ENCODE measurements at places on chromosomes 6 and 20.

- DNase-seq: no peak
Observed at GRCh38 chr6:165456286-165456685, 146.9 kb upstream of the C6orf118 start.

DNA sequence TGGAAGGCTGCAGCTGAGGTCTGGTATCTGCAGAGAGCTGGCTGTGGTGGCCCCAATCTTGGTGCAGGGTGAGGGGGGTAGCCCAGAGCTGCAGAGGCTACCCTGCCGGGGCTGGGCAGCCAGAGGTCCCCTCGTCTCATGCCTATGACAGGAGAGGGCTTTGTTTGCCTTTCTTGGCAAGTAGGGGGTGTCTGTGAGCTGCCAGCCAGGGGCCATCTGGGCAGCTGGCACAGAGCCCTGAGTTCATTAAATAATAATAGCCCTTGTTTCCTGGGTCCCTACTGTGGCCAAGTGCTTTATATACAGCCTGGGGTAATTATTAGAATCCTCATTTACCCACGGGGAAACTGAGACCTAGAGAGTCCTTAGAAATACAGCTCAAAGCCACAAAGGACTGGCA is 66.6 kb downstream of the EZR start:
- no peak for DNase-seq

DNA sequence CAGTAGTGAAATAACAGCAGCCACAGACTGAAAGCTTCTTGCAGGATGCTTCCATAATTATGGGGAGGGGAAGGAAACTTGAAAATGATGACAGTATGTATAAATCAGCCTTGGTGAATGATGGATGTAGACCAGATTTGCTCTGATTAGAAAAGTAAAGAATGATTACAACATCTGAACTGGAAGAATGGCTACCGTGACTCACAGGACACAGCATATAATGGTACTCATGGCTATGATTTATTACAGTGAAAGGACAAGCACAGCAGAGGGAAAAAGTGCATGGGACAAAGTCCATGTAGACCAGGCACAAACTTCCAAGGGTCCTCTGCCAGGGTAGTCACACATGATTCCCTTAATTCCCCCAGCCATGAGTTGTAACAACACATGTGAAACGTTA is 70.7 kb upstream of the POPDC3 start:
- DNase-seq: no peak

DNA sequence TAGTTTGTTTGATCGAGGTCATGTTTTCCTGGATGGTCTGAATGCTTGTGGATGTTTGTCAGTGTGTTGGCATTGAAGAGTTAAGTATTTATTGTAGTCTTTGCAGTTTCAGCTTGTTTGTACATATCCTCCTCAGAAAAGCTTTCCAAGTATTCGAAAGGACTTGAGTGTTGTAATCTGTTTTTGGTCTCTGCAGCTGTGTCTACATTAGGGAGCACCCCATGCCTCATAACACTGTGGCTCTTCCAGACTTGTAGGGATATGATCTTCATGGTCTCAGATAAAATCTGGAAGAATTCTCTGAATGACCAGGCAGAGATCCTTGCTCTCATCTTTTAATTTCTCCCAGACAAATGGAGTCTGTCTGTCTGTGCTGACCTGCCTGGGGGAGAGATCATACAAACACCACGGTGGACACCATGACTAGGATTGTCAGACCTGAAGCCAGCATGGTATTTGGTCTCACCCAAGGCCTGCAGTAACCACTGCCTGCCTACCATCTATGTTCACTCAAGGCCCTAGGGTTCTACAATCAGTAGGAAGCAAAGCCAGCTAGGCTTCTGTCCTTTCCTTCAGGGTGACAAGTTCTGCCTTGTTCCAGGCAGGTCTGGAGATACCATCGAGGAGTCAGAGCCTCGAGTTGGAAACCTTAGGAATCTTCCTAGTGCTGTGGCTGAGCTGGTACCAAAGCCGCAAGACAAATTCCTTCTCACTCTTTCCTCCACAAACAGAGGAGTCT is 114.7 kb upstream of the KHDRBS2 start:
- DNase-seq: no peak

- no peak for DNase-seq
Observed at GRCh38 chr6:89613790-89614189, 24.8 kb downstream of the LYRM2 start.

DNA sequence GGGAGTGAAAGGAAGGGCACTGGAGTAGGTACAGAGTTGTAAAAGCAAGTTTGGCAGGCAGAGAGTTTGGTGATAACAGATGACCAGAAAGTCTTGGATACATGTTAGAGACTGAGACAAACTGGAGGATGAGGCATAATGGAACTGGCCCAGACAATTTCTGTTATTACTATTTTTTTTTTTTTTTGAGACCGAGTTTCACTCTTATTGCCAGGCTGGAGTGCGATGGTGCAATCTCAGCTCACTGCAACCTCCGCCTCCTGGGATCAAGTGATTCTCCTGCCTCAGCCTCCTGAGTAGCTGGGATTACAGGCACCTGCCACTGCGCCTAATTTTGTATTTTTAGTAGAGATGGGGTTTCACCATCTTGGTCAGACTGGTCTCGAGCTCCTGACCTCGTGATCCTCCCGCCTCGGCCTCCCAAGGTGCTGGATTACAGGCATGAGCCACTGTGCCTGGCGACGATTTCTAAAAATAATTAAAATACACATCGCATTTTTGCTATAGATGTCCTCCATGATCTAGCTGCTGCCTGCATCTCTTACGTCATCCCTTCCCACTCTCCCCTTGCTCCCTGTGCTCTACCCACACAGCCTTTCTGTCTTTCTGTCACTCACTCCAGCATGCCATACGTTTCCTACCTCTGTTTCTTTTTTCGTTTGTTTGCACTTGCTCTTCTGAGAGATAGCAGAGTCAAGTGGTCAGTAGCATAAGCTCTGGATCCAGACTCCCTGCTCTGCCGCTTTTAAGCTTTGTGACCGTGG is 23.5 kb downstream of the MAPK14 start:
- no peak for DNase-seq

- no peak for DNase-seq
Observed at GRCh38 chr20:38205001-38205400, 39.9 kb upstream of the TGM2 start.

DNA sequence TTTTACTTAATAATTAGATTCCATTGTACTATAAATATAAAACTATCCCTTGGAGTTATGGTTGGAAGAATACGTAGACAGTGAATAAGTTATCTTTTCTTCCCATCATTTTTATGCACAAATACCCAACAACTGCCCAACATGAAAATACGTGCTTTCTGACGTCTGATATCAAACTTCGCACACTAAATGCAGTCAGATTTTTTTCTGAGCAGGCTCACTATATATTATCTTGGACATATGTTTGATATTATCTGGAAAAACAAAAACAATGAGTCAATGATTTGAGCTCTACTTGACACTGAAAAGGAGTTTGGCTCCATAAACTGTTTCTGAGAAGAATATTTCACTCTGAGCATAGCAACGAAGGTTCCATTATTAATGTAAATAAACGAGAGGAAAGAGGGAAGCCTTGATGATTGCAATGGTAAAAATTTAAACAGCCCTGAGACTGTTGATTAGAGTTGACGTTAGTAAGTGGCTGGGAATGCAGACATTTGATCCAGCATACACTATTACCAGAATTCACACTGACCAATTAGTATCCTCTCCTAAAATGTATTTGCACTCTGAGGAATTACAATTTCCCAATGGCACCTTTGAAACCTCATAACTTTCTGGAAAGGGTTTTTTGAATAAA is 1090.0 kb downstream of the EPHA7 start:
- no peak for DNase-seq

- no peak for DNase-seq
Observed at GRCh38 chr20:51412333-51412871, 130.1 kb downstream of the NFATC2 start.

DNA sequence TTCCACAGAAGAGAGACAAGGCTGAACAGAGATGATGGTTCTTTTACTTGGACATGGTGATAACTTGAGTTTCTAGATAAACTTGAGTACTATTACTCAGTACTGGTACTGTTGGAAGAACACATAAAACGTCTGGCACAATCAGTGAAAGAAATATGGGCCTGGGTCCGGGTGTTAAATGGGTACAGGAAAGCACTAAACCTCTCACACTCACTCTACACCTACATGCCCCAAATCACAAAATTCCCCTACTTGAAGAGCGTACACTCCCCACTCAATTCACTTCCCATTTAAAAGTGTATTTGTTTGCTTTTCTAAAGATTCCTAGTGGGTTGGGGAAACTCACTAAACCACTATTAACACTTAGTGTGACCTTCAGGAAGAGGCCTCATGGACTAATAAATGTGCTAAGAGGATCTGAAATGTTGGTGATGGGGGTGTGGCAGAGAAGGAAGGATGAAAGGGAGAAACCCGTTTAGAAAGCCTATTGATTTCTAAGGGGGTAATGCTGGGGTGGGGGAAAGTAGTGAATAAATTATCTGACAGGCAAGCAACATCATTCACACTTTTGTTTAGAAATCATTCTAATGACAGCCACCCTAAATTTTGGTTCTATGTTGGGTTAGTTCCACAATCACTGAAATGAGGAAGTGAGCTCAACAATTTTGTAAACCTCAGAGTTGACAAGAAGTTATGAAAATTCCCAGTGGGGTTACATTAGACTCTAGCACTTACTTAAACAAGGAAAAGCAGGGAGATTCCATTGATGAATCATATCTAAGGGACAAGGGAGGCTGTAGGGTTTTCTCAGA is 222.6 kb upstream of the MARCKS start:
- no peak for DNase-seq

GRCh38 chr6:15430931-15431405 is 185.1 kb downstream of the JARID2 start:
- DNase-seq: no peak

DNA sequence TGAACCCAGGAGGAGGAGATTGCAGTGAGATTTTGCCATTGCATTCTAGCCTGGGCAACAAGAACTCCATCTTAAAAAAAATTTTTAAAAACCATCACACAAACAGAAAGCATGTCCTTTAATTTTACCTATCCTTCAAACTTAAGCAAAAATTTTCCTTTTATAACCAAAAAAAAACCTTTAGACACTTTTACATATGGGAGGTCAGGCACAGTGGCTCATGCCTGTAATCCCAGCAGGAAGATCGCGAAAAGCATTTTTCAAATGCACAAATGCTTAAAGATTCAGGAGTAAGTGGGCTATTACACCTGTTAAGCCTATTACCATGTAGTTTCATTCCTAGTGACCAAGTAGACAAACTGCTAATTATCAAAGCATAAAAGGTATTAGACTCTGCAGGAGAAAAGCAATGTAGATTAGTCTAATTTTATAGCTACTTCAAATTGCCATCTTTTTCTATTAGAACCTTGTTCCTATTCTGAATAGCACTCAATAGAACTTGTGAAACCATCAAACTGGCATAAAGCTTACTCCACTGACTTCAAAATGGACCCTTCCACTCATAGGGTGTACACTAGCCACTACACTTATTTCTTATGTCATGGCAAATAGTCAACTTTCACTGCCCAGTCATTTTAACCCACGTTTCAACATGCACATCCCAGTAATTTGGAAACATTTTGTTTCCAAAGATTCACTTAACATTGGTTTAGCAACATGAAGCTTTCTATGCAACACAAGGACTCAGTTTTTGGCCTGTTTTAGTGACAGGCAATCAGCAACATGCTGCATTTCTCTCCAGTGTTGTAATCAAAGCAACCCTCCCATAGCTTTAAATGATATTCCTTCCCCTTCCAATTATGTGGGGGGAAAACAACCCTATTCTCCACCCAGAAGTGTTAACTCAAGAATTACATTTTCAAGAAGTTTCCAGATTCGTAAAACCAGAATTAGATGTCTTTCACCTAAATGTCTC is 4.0 kb downstream of the EEF1A1 start:
- DNase-seq: no peak

DNA sequence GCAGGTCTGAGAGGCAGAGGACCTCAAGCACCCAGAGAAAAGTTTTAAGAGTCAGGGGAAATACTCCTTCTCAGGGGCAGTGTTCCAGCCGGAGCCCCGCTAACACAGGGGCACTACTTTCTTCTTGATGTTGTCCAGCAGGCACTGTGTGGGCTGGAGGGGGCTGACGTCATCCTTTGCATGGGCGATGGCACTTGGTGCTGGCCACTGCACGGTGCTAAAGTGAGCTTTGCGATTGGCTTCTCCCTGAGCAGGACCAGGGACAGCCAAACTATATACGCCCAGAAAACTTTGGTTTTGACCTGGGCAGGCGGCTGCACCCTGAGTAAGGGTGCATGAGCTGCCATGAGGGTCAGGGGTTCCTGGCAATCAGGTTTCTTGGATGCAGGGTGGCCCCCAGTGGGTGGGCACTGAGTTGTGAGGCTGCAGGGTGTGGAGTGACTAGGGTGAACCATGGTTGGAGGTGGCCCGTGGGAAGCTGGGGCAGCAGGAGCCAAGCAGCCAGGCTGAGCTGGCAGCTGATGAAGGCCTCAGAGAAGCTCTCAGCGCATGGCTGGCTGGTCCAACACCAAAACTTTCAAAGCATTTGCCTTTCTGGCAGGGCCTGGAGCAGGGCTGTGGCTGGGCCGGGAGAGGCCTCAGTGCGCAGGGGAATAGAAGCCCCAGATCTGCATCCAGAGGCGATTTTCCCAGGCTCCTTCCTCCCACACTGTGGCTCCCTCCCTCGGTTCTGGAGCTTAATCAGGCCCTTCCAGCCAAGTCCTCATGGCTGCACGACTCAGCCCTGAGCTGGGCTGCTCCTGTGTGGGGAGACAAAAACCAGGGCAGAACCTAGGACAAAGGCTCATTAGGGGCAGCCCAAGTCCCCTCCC is 18.3 kb downstream of the MRPS18A start:
- no peak for DNase-seq

GRCh38 chr6:28182255-28182654 is 40.6 kb downstream of the ZKSCAN8 start:
- DNase-seq: no peak

DNA sequence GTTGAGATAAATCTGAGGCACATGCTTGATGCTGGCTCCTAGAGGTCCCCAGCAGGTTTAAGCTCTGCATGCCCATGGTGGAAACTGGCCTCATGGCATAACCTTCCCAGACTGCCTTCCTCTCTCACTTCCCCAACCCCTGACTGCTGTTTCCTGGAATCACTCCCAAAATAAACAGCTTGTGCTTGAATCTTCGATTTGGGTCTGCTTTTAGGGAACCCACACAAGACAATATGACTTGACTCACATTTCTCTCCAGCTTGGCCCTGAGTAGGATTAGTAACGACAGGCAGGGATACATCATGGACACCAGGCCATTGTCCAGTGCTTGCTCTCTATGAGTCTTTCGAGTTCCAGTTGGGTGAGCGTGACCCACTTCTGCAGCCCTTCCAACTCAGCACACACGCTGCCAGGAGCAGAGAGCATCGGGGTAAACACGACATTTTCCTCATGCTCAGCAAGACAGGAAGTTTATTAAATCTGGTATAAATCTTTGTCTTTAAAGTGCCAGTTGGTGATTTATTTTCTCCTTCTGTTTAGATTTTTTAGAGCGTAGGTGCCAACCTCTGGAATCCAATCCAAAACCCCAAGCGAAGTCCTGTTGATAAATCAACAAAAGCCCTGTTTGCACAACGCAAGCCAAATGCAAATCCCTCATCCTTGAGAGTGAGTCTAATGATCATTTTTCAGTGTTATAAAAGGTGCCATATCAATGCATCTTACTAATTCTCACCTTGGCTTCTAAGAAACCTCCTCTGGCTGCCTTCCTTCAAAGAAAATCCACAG is 135.0 kb downstream of the FOXA2 start:
- DNase-seq: no peak

GRCh38 chr6:139979021-139979725 is 604.7 kb upstream of the CITED2 start:
- no peak for DNase-seq
